ENCODE measurements at places on chromosomes 16 and 17. TPM values are rescaled to one million over a fixed set of nuclear protein-coding genes. Genes with fewer than 3 reads are reported as not detected.

The SRCIN1 gene
- 8.6 TPM for total RNA-seq

The MFAP4 gene
- not detected for total RNA-seq

The HSD17B2 gene
- total RNA-seq: 2.1 TPM

The CACNG1 gene
- not detected for total RNA-seq

The XYLT1 gene
- not detected for total RNA-seq

The CD7 gene
- 0.71 TPM for total RNA-seq

The BAIAP3 gene
- total RNA-seq: 0.75 TPM

The RBFOX1 gene
- total RNA-seq: not detected

The FBXW10 gene
- 0.23 TPM for total RNA-seq

The LITAFD gene
- total RNA-seq: not detected

The TMEM114 gene
- total RNA-seq: not detected

The EVI2B gene
- total RNA-seq: 3.8 TPM

The CTRB1 gene
- total RNA-seq: not detected

The OSGIN1 gene
- 3.7 TPM for total RNA-seq

The OR1A1 gene
- total RNA-seq: not detected

The TPSD1 gene
- total RNA-seq: not detected

The PRSS33 gene
- total RNA-seq: not detected

The CHD9NB gene
- 2.4 TPM for total RNA-seq

The C16orf92 gene
- not detected for total RNA-seq

The CD300LB gene
- total RNA-seq: not detected

The PLK1 gene
- total RNA-seq: 50.7 TPM

The CHRNE gene
- total RNA-seq: not detected

The MYH1 gene
- not detected for total RNA-seq
